ENCODE measurements at places on chromosomes 3 and 15.

DNA sequence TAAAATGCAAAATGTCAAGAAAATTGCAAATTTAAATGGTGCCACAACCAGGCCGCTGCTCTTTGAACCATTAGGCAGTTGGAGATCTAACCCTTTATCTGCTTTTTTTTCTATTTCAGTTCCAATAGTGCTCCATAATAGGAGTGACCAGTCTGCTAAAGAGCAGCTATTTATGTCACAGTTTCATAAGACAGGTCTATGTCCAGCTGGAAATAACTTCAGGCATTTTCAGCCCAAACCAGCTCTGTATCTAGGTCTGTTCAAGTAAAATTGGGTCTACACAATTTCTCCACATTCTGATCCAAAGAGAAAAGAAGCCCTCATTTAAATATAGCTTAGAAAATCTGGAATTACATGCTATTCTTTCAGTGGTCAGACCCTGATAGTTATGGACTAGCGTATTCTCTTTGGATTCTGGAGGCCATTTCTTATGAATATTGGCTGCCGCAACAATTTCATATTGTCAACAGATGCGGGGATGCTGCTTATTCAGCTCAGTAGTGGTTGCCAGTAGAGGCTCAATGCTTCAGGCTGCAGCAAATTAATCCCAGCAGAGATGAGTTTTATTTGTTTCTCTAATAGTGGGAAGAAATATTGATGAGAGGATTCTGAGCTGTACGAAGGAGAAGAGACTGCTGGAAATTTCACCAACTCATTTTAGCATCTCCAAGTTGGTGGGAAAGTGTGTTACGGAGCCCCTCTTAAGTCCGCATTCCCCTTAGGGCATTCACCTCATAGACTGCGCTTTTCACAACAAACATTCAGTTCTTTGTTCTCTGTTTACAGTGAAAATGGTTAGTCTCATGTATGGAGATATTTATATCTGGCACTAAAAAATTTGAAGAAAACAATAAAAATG is 887.0 kb downstream of the ROBO1 start:
- no peak for DNase-seq

GRCh38 chr15:83978588-83978987 is 257.0 kb upstream of the GOLGA6L4 start:
- DNase-seq, result no peak

- peak; percentile 71 for DNase-seq
These were observed 6.5 kb downstream of the CCDC33 start for GRCh38 chr15:74242441-74243185.

GRCh38 chr3:32428092-32429068 is 36.7 kb downstream of the CMTM7 start:
- no peak for DNase-seq

- no peak for DNase-seq
These were observed 71.8 kb downstream of the FGF7 start for GRCh38 chr15:49494842-49495241.

DNA sequence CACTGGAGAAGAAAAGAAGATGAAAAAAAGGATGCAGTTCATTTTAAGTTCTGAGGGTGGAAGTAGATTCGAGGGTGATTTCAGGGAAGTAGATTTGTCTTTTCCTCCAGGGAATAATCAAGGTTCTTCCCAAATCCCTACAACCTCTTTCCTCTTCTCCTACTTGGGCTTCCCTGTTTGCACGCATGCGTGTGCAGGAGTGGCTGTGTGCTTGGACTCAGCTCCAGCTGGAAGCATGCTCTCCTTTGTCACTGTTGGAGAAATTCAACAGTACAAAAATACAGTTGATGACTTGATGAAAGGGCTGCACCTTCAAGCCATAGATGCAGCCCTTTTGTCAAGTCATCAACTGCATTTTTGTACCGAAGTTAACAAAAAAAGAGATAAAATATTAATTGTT is 3.8 kb downstream of the OR5K2 start:
- DNase-seq, result no peak

GRCh38 chr15:87219650-87220615 is 1036.6 kb downstream of the NTRK3 start:
- DNase-seq, result no peak

GRCh38 chr15:41970456-41970855 is 1.9 kb downstream of the EHD4 start:
- DNase-seq, result no peak
